ENCODE measurements at places on chromosomes 5 and 9.

GRCh38 chr9:25709941-25710340 lies 31.7 kb upstream of the TUSC1 start:
- DNase-seq: no peak

DNA sequence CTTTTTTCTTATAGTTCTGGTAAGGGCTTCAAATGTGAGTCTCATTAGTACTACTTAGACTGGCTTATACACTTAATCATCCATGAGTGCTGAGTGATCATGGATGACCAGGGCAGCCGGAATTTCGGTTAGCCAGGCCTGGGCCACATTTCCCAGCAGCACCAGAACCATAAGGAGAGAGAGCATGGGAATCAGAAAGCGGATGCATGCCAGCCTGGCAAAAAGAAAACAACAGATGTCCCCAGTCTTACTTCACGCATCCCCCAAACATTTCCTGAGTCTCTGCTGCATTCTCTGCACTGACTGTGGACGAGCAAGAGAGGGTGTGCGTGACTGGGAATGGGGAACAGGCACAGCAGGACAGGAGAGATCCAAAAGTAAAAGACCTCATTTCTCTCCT lies 371.1 kb upstream of the ZNF608 start:
- no peak for DNase-seq

GRCh38 chr9:133207540-133208170 lies 1.4 kb downstream of the OBP2B start:
- no peak for DNase-seq

DNA sequence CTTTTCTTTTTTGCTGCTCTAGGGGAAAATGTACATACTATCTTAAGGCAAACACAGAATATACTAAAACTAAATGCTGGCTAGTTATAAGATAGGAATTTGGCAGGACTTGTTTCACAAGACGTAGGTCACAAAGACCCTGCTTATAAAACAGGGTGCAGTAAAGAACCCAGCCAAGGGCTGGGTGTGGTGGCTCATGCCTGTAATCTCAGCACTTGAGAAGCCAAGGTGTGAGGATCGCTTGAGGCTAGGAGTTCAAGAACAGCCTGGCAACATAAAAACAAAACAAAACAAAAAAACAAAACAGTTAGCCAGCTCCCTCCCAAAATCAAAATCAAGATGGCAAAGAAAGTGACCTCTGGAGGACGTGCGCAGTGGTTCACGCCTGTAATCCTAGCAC lies 49.5 kb upstream of the DENND4C start:
- DNase-seq: no peak

DNA sequence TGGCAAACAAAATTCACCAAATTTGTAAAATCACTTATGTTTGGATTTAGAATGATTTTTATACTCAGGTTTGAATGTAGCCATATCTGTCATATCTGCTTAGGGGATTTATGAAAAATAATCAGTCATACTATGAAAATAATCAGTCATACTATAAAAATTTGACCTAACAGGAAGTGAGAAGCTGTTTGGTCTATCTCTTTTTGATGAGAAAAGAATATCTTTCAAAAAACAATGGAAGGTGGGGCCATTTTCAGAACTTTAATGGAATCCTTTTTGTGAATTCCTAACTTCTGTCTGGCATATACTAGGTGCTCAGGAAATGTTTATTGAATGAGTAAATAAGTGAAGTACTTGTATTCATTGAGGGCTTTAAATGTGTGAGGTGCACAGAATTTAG lies 70.1 kb downstream of the CWC27 start:
- no peak for DNase-seq

DNA sequence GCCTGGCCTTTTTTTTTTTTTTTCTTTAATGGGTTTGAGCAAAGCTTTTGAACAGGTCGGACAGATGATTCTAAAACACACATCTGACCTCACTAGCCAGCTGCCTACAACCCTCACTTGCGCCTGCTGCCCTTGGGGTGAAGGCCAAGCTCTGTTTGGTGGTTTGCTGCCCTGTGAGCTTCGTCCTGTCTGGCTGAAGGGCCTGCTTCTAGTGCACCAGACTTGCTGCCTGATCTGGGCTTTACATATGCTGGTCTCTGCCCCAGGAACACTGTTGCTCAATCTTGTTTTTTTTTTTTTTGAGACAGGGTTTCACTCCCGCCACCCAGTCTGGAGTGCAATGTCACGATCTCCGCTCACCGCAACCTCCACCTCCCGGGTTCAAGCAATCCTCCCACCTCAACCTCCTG lies 16.4 kb upstream of the DOLPP1 start:
- no peak for DNase-seq

DNA sequence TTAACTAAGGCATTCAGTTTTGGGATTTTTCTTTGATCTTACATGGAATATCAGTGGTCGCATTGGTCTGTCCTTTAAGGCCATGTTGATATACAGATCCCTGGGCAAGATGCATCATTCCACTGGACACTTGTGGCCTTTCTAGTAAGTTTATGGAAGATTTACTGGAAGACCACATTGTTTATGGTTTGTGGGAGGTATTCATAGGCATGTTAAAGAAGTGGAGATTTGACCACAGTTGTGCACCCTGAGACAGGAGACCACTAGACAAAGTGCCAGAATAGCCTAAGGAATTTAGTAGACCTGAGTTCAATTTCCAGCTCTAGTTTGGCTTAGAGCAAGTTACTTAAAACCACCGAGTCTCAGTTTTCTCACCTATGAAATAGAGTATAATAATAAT lies 383.1 kb upstream of the PAPPA start:
- no peak for DNase-seq

DNA sequence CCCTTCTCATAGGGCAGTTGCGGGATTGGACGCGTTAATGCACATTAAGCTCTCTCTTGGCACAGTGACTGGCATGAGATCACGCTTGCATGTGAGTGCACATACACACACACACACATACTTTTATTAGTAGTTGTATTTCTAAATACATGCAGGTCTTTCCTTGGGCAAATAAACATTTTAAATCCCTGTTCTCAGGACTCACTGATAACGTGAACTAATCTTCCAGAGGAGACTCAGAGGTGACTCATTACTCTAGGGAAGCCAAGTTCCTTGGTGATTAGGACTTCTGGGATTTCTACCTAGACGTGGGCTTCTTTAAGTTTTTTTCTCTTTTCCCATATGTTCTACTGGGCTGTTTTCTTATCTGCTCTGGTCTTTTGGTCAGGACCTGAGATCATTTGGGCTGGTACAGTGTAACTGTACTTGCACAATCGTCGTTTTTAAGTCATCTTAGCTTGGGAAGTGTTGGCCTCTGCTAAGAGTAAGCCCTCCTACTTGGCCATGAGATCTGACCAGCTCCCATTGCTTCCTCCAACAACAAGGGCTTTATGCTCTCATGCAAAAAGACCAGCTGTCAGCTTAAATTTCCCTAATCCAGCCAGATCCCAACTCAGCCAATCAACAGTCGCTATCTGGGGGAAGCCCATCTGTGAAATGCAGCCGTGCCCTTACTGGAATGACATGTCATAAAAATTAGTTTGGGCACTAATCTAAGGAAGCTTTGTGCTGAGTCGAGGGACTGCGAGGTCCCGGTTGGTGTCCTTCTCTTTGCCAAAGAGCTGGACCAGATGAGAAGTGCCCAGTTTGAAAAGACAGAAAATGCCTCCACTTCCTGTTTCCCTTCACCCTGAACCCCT lies 176.4 kb upstream of the ANKRD55 start:
- no peak for DNase-seq

DNA sequence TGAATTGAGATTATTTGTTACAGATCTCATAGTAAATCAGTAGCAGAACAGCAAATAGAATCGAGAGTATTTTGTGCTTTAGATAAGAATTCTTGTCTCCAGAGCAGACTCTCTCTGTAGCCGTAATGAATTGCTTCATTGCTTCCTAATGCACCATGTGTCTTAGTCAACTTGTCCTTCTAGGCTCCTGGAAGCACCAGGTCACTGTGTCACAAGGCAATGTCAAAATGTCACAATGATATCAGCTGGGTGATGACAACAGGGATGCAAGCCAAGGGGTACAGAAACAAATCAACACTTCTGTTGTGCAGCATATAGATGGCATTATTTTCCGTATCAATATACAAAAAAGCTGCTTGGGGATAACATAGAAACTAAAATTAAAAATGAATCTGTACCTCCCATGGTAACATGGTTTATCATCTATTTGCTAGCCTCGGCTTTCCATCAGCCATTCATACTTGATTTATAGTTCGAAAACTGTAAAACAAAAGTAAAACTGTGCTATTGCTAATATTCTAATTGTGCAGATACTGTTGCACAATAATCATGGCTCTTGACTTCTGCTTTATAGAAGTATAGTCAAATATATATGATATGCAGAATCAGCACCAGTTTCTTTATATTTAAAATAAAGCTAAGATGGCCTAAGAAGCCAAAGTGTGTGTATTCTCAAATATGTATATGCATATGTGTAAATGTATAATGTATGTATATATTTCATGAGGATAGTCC lies 435.9 kb upstream of the TLE4 start:
- no peak for DNase-seq

DNA sequence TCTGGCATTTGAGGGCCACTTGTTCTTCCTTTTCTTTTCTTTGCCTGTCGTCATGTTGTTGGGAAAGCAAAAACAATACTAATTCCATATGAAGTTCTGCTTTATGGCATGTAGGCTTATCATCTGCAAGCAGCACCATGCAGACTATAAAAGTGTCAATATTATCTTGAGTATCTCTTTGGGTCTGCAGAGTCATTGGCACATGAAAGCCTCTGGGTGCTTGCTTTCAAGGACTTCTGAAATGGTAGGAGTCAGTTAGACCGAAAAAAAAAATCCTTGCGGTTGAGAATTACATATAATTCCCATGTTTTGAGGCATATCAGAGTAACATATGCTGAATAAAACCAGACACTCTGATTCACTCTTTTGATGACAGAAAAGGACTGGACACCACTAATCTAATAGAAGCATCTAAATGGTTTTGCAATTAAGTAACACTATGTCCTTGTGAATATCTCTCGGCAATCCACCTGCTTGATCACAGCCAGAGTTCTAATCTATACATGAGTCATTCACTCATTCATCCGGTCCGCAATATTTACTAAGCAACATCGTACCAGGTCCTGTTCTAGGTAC lies 44.4 kb downstream of the GNAQ start:
- no peak for DNase-seq

GRCh38 chr5:160769301-160769700 lies 82.7 kb downstream of the ATP10B start:
- DNase-seq: no peak

DNA sequence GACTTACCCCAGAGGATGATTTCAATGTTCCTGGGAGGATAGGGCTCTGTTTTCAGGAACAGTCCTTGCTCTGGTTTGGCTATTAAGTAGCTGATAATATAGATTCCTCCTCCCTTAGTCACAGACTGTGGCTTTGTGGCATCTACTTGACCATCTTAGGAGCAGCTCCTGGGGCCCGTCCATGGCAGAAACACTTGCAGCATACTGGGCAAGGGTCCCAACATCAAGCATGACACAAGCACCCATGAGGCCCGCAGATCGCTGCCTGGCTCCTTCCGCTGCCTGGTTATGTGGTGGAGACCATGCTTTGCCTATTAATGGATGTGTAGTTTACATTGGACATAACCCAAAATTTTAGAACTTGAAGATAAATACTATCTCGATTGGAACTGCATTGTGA lies 170.1 kb downstream of the ICE1 start:
- DNase-seq: no peak

DNA sequence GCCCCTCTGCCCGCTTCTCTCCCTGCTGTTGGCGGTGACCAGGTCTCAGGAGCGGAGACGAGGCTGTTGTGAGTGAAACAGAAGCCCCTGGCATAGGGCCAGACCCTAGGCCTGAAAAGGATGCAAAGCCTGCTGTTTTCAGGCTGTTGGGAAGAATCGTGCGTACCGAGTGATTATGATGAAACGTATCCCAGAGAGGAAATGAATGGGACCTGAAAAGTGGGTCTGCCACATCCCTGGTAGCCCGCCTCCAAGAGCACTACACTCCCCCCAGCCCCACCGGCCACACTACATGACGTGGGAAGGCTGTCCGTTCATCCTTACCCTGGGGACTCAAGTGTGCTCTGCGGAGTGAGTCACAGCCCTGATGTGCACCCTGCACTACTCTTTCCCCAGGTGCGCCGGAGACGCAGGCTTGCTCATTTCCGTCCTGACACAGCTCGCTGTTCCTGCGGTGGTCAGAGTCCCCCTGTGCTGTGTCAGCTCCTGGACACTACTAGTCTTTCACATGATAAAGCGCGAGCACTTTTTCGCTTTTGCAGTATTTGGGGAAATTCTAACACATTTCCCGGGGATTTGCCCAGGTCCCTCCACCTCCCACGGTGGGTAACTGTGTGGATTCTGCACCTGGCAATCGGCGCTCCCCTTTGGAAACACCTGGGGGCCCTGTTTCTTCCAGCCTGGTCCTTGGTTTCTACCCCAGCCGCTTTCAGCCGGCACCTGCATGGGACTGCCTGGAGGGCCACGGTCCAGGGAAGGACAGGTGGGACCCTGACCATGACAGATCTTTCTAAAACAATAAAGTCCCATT lies 91.5 kb downstream of the ANKRD33B start:
- no peak for DNase-seq

- no peak for DNase-seq
Measured at GRCh38 chr5:156694598-156694997, 155.5 kb upstream of the PPP1R2B start.

- DNase-seq: no peak
Measured at GRCh38 chr5:105739732-105740131, 1931.0 kb downstream of the EFNA5 start.

- no peak for DNase-seq
Measured at GRCh38 chr9:136782452-136782851, 8.7 kb upstream of the TMEM141 start.

GRCh38 chr5:68336200-68336599 lies 120.6 kb downstream of the PIK3R1 start:
- no peak for DNase-seq

- DNase-seq: no peak
Measured at GRCh38 chr9:73023025-73023541, 70.2 kb upstream of the ALDH1A1 start.

GRCh38 chr9:116204252-116204882 lies 50.8 kb downstream of the PAPPA start:
- DNase-seq: no peak

DNA sequence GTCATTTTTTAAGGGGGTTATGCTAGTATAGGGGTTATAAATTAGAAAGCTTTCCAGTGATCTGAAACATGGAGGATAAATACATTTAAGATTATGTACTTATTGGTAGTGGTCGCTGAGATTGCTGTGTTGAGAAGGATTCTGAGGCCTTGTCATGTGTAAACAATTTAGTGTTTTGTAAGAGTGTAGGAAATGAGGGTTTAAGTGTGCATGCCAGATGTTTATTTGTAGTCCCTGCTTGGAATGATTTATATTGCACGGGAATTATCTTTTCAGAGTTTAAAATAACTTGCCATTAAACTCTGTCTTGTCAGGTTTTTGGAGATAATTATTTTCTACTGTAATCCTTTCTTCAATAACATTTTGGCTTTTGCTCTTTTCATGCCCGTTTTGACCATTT lies 19.4 kb downstream of the ZNF618 start:
- DNase-seq: no peak
